ENCODE measurements at places on chromosomes 16 and 17. TPM values are rescaled to one million over a fixed set of nuclear protein-coding genes. Genes with fewer than 3 reads are reported as not detected.

Gene RMI2
- 1.6 TPM for total RNA-seq

DNA sequence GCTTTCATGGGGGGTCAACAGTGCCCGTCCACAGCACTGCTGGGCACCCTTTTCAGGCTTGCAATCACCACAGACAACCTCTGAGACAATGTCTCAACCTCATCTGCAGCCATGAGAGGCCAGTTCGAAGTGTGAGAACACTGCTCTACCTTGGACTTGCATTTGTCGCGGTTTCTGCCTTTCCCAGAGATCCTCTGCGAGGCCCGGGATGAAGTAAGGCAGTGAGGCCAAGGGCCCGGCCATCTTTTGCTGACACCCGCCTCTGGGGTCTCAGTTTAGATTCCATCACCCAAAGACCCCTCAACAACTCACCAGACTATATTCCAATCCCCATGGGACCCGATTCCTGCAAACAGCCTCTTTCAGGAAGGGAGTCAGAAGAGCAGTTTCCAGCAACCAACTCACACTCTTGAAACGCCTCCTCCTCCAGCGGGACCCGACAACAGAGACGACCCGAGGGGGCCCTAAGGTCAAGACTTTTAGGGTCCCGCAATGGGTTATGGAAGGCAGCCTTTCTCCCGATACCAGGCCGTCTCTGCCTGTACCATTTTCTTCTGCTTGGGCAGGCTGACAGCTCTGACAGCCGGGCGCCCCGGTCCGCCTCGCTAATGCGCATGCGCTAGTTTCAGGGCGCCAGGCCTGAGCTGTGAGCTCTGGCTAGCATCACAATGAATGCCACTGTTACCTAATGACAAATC, 576.0 kb downstream of the KCNJ18 start:
- DNase-seq: no peak

GRCh38 chr17:36602030-36602748, 806 bp downstream of the MRM1 start:
- no peak for DNase-seq

DNA sequence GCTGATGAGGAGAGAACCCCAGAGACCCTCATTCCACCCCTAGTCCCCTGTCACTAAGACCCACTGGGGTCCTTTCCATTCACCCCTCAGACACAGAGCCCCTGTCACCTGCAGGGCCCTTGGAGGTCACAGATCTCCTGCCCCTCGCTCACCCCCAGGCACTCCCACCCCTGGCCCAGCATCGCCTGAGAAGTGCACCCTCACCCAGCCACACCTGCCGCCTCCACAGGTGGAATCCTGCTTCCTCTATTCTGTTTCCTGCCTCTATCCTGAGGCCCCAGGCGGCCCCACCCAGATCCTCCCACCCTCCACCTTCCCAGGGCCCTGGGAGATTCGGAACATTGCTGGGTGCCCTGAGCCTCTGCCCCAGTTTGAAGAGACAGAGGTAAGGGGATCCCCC, 13.8 kb upstream of the KRT17 start:
- DNase-seq: no peak

Gene TOX3
- 2.0 TPM for total RNA-seq

GRCh38 chr17:5781236-5781927, 197.1 kb upstream of the NLRP1 start:
- no peak for DNase-seq

Gene TBC1D3D
- total RNA-seq: not detected

DNA sequence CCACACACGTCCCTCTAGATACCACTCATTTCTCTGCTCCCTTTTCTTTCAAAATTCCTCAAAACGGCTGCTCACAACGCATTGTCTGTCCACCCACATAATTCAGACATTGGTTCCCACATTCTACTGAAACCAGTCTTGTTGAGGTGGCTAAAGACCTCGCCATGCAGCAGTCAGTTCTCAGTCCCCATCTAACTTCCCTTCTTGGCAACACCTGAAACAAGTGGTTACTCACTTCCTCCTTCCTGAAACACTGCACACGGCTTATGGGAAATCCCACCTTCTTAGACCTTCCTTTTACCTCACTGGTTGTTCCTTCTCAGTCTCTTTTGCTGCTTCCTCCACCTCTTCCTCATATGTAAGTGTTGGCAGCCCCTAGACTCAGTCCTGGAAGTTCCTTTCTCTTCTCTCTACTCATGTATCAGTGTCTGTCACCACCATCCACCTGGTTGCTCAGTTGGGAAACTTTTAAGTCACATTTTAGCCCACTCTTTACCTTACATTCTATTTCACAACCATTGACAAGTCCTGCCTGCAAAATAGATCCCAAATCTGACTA, 277.1 kb downstream of the CEP112 start:
- DNase-seq: no peak

DNA sequence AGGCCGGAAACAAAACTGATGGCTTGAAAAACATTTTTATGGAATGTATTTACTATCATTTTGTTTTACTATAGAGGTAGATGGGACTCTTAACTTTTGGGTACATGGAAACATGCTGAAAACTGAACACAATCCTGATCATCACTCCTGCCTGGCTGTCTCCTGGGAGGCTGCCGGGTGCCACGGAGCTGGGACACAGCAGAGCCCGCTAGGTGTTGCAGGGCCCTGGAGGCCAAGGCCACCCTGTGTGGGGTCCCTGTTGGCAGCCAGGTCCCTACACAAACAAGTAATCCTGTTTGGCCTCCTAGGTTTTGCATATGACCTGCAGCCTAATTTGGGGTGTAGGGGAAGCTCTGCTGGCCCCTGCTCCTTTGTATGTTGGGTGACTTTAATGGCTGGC, 17.5 kb downstream of the PLD6 start:
- no peak for DNase-seq

DNA sequence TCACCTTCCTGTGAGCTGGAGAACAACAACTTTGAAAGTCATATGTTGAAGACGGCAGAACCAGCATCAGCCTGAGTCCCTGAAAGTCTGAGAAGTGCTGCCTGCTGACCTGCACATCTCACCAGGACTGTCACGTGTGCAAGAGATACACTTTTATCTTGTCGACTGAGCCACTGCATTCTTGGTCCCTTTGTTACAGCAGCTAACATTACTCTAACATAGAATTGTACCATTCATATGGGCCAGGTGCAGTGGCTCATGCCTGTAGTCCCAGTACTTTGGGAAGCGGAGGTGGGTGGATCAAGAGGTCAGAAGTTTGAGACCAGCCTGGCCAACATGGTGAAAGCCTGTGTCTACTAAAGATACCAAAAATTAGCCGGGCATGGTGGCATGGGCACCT, 40.1 kb downstream of the MARCHF10 start:
- DNase-seq: no peak

GRCh38 chr17:81094509-81095382, 59.8 kb downstream of the BAIAP2 start:
- DNase-seq: peak; percentile 94

GRCh38 chr17:731644-732066, 741 bp upstream of the TLCD3A start:
- DNase-seq: no peak

Gene CEMP1
- total RNA-seq: not detected

DNA sequence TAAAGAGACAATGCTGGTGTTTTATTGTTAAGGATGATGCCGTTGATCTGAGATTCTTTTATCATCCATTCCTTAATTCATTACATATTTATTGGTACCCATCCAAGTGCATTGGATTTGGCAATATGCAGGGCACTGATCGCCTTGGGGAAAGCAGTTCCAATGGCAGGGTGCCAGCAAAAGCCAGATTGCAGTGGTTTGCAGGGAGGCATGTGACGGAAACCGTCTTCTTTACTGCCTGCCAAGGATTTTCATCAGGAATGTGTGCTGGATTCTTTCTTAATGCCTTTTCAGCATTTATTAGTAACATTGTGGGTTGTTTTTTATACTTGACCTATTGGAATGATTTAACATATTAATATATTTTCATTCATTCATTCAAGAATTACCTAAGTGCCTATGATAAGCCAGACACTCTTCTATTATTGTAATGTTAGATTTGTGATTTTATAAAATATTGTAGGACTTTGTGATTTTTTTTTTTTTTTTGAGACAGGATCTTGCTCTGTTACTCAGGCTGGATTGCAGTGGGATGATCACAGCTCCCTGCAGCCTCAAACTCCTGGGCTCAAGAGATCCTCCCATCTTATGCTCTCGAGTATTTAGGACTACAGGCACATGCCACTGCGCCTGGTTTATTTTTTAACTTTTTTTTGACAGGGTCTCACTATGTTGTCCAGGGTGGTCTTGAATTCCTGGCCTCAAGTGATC, 93.4 kb upstream of the TNRC6A start:
- peak; percentile 91 for DNase-seq

All from sigmoid colon (tissue), 7 donors.